ENCODE measurements at places on chromosomes 3 and 15. TPM values are rescaled to one million over a fixed set of nuclear protein-coding genes. Genes with fewer than 3 reads are reported as not detected.

DNA sequence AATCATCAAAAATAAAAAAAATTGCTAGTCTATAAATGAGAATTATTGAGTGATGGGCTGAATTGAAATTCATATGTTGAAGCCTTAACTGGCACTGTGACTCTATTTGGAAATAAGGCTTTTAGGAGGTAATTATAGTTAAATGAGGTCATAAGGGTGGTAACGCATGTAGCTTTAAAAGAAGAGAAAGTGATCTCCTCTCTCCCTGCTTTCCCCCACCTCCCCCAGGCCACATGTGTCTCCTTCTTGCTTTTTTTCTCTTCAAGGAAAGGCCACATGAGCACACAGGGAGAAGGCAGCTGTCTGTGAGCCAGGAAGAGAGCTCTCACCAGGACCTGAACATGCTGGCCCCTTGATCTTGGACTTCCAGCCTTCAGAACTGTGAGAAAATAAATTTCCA is 48.2 kb upstream of the ARPP19 start:
- ATAC-seq: no peak

SLC35G2 gene
- 6.1 TPM for total RNA-seq

GRCh38 chr15:49412797-49413196 is 10.2 kb upstream of the FGF7 start:
- no peak for ATAC-seq

TMEM266 gene
- not detected for total RNA-seq

DNA sequence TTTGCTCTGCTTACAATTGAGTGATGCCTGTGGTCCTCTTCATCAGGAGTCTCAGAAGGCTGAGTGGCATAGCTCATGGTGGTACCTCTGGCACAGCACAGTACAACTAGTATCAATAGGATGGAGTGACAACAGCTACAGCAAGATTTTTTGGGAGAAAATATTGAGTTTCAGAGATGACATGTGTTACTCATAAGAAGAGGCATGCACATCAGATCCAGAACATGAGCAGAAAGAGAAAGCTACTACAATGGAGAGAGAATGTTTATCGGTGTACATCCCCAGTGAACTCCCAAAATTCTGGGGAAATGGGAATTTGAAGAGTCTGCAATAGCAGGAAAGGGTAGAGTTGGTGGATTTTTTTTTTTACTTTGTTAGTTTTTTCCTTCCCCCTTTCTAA is 130.5 kb upstream of the MB21D2 start:
- ATAC-seq: no peak

GRCh38 chr3:149727656-149728055 is 24.6 kb downstream of the COMMD2 start:
- no peak for ATAC-seq

DNA sequence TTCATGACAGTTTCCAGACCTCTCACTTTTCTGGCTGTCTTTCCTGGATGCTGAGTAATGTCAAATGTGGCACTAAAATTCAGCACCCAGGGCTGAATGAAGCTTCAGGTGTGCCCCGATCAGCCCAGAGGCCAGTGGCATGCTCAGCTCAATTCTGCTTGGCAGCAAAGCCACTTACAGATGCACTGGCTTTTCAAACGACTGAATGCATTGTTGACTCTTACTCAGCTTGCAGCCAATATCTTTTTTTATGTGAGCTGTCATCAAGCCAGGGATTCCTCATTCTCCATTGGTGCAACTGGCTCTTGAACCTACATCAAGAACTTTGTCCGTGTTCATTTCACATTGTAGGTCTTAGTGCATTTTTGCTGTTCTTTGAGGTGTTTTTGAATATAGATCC is 60.7 kb downstream of the ZDHHC19 start:
- no peak for ATAC-seq

GRCh38 chr3:150243466-150243865 is 164.6 kb upstream of the TSC22D2 start:
- ATAC-seq: no peak

USP50 gene
- not detected for total RNA-seq

DNA sequence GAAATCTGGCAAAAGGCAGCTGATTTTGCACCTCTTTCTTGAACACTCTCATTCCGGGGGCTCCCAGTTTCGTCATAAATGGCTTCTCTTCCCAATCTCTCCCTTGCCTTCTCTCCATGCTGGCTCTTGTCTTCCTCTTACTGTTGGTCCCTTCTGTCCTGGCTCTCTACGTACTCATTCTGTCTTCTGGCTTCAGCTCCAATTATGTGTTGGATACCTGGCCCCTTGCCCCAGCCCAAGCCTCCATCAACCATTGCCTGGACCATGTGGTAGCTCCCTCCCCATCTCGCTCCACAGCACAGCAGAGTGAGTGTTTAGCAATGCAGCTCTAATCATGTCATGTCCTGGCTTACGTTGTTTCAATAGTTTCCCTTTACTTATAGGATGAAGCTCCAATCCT is 21.7 kb upstream of the KY start:
- ATAC-seq: no peak
